ENCODE measurements at places on chromosomes 2 and 18.

- DNase-seq: no peak
Observed at GRCh38 chr2:24924732-24925131, 4.7 kb upstream of the ADCY3 start.

GRCh38 chr2:56185101-56185581 lies 1.4 kb downstream of the CCDC85A start:
- DNase-seq: peak; percentile 25

DNA sequence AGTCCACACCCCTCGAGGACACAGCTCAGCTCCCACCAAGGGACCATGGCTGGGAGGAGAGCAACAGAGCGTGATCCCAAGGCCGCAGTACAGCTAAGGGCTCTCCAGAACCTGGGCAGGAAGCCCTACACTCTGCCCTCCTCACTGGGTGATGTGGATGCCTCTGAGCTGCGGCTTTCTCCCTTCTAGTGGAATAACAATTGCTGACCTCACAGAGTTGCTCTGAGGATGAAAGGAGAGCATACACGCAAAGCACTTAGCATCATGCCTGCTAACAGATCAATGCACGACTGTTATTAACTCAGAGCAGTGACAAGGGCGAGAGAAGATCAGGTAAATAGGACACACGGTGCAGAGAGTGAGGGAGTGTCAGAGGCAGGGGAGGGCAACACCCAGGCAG lies 74.2 kb downstream of the ZFP36L2 start:
- no peak for DNase-seq

DNA sequence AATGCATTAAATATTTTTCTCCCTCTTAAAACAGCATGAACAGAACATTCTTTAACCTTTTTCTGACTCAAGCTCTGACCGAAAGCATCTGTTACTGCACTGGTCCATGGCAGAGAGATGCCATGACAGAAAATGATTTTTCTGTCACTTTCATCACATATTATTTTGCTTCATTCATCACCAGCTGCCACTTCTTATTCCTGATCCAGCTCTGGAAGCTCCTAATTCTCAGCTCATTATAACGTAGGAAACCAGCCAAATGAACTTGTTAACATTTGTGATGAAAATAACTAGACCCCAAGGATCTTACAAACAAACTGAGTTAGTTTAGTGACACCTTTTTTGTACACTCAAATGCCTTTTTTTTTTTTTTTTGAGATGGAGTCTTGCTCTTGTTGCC lies 7.6 kb upstream of the CFLAR start:
- no peak for DNase-seq

GRCh38 chr18:29711932-29712331 lies 1330.6 kb downstream of the DSC3 start:
- DNase-seq: no peak

- peak; percentile 6 for DNase-seq
Observed at GRCh38 chr2:238159071-238159539, 335 bp downstream of the ERFE start.

GRCh38 chr2:216328347-216328746 lies 43.9 kb downstream of the MARCHF4 start:
- peak; percentile 20 for DNase-seq

DNA sequence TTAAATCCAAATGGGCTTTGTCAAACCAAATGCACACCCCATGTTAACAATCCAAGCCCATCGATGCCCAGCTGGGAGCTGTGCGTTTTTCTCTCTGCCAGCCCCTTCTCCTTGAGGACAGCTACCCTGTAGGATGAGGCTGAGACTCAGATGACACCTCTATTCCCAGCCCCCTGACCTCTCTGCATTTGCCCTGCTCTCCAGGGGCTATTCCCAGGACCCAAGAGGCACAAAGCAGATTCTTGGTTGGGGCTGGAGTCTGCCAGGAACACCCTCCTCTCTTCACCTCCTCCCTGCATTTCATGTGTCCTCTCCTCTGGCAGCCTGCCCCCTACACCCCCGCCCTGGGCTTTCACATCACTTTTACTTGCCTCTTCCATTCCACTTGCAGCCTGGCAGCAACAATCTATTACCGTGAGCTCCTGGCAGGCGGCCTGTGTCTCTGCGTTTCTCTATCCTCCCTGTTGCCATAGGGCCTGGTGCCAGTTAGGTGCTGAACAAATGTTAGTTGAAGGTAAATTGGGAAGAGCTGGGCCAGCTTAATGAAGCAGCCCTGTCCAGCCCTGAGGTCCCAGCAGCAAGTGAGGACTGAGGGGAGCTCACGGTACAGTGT lies 51.8 kb downstream of the ADD2 start:
- no peak for DNase-seq

DNA sequence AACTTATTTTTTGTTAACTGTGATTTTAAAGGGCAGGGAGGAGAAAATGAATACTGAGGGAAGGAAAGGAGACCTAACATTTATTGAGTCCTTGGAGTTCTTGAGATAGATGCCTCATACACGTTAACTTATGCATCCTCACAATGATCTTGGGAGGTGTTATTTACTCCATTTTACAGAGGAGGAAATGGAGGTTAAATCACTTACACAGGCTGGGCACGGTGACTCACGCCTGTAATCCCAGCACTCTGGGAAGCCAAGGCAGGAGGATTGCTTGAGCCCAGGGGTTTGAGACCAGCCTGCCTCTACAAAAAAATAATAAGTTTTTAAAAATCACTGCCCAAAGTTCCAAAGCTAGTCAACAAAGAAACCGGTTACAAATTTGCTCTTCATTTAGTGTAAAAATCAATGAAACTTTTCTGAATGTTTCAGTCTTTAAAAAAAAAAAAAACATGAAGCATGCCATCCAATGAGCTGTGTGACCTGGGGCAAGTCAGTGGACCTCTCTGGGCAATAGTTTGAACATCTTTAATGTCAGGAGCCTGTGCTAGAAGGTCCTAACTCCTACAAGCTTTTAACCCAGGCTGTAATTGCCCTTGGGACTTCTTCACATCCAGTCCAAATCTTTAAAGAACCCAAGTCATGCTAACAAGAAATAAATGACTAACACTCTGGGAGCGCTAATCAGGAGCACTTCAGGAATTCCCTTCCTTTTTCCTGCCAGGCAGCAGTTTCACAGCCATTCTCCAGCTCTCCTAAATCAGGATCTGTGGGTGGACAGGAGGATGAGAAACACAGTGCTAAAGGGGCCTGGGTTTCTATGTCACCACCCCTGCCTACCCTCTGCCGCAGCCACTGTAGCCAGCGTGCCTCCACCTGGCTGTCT lies 176.4 kb downstream of the TMEM247 start:
- peak; percentile 55 for DNase-seq
